Upper lobe of left lung (tissue), 6 donors: ENCODE measurements at places on chromosomes 12 and 14.
A peak's percentile ranks its signal among the peaks of the same experiment; 100 is the strongest.

DNA sequence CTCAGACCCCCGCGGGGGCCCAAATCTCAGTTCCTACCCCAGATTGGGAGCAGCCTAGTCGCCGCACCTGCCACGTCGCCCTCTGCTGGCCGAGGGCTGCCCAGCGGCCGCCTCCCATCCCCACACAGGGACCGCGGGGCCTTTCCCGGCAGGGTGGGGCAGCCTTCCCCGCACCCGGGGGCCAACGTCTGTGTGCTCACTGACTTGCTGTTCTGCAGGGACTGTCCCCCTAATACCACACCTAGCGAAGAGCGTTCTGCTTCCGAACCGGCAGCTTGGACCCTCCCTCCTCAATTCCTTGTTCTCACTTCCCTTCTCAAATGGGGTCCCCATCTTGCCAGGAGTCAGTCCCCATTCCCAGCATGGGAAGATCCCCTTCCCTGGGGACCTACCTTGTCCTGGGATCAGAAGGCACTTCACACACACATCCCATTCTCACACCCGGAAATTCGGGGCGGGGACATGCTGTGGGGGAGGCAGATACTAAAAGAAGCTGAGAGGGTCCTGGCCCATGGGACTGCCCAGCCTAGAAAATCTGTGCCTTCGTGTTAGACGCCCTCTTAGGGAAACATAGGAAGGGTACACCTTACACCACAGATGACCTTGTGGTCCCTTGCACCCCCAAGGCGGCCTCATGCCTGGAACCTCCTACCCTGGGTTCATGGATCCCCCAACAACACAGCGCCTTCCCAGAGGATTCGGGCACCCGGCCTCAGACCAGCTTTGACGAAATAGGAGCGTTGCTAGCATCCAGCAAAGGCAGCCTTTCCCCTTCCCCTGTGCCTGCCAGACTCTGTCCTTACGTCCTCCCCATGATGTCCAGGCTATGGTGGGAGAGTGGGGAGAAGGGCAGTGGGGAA is 16.4 kb downstream of the ACVRL1 start:
- peaks cover 50% of the 10 kb centered on the region for H3K4me1 ChIP-seq
- peak overlapping the region; percentile 18 for H3K4me3 ChIP-seq
- H3K36me3 ChIP-seq, result peaks cover 8% of the 10 kb centered on the region
- no peaks in the 10 kb centered on the region for H3K27me3 ChIP-seq
- peak; percentile 93 for DNase-seq
- peak overlapping the region; percentile 72 for H3K27ac ChIP-seq

DNA sequence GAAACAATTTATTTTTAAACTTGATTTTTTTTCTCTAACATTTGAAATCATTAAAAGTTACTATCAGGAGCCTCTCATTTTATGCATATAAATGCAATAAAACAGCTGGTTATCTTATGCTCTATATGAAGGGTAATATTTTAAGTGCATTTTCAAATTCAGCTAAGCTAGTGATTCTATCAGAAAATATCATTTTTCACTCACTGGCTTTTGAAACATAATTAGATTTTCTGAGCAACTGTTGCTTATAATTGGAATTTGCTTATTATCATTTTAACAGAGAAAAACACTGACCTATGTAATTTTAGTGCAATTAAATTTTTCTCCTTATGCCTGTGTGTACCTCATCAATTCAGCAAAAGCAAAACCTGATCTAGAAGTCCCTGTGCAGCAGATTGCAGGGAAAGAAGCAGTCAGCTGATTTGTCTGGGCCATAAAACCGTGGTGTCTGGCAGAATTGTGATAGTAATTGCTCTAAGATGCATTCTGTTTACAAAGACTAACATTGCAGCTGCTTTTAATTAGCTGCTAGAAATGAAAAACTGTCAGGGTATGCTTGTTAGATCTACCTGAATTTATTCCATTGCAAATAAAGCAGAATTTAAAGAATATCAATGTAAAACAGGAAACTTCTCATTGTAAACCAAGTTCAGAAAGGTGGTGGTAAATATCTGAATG is 75.0 kb downstream of the BICD1 start:
- H3K4me3 ChIP-seq, result no peak overlapping the region
- no peaks in the 10 kb centered on the region for H3K4me1 ChIP-seq
- H3K27ac ChIP-seq, result no peak overlapping the region
- H3K36me3 ChIP-seq, result no peaks in the 10 kb centered on the region
- no peaks in the 10 kb centered on the region for H3K27me3 ChIP-seq

DNA sequence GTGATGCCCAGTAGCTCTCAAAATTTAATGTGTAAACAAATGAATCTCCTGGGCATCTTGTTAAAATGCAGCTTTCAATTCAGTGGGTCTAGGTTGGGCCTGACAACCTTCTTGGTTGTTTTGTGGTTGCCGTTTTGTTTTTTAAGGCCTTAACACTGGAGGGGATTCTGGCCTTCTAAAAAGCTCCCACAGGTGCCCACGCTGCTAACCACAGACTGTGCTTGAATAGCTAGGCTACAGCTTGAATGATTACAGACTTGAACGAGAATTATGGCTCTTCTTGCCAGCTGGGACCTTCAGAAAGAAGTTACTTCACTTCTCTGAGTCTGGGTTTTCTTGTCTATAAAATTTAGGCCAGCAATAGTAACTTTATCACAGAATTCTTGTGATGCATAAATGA is 1.3 kb upstream of the FLVCR2 start:
- H3K27me3 ChIP-seq, result no peaks in the 10 kb centered on the region
- H3K4me1 ChIP-seq, result peaks cover 35% of the 10 kb centered on the region
- no peak for DNase-seq

DNA sequence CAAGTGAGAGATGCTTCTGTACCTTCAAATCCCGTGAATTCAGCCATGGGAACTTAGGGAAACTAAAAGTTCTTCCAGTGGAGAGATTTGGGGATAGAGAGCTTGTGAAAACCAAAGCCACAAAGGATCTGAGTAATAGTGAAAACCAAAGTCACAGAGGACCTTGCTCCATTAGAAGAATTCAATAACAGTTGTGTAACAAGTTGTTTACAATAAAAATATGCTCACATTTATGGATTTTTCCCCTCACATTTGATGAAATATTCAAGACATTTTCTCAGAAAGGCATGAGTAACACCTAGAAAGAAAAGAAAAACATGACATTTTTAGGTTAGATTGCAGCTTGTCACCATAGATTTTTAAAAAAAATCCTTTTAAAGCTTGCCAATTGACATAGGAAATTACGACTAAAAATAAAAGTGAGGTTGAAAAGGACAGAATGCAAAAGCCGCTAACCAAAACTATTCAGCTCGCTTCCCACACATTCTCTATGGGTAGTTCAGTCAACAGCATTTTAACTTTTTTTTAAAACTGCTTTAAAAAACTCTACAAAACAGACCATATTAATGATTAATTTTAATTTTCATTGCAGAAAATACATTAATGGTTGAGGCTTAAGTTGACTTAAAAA is 113.2 kb downstream of the CAND1 start:
- DNase-seq, result no peak
- H3K27me3 ChIP-seq, result no peaks in the 10 kb centered on the region
- H3K27ac ChIP-seq, result no peak overlapping the region
- no peak overlapping the region for H3K4me3 ChIP-seq

GRCh38 chr14:60506462-60506984 is 2.4 kb upstream of the SIX6 start:
- no peak overlapping the region for H3K4me3 ChIP-seq
- DNase-seq, result peak; percentile 52
- no peak overlapping the region for H3K27ac ChIP-seq
- H3K36me3 ChIP-seq, result no peaks in the 10 kb centered on the region
- peaks cover 56% of the 10 kb centered on the region for H3K27me3 ChIP-seq
- H3K4me1 ChIP-seq, result peaks cover 11% of the 10 kb centered on the region
